ENCODE measurements at places on chromosomes 7 and 10.

DNA sequence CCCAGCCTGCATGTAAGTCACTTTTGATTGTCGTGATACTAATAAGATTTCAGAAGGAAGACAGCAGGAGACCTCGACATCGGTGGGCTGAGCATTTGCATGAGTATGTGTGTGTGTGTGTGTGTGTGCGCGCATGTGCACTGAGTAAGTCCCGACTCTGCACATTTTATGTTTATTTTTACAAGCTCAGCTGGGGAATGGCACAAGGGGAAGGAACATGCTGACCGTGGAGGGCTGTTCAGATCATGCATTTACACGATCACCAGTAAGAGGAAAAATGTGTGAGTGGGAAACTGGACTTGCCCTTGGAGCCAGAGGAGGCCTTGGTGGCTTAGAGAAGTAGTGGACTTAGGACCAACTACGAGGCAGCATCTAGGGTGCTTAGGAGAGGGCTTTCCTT is 41.3 kb downstream of the IL2RA start:
- no peak for DNase-seq

GRCh38 chr7:28195910-28196620 is 15.5 kb upstream of the JAZF1 start:
- DNase-seq: no peak

DNA sequence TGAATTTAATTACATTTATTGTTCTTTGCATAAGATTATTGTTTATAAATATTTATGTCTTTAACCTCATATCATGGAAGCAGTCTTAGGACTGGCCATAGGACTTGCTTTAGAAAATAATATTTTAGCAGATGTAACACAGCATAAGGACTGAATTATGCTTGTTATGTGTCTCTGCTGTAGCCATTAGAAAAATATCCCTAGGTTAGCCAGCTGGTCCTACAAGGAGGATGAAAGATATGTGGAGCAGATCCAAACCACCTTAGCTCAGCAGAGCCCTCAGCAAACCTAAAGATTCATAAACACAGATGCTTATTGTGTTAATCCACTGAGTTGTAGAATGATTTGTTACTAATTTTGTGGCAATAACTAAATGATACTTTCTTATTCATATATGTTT is 166.0 kb upstream of the COL1A2 start:
- DNase-seq: no peak

DNA sequence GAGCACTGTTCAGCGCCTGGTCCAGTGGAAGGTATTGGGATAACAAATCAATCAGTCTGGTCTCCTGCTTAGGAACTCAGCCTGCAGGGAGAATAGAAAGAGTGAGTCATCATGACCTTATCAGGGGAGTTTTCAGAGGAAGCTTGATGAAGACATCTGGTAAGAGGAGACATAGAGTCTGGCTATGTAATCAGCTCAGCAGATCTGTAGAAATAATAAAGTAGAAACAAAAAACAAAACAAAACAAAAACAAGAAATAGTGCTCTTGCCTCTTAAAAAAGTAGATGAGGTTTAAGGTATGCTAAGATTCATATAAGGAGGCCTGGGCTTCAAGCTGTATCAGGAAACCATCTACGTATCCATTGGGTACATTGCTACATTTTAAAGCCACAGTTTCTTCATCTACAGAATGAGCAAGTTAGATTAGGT is 14.4 kb downstream of the TAS2R41 start:
- no peak for DNase-seq
